ENCODE measurements at places on chromosomes 4 and X.
A peak's percentile ranks its signal among the peaks of the same experiment; 100 is the strongest.

GRCh38 chrX:72294497-72294896, 11.2 kb downstream of the CITED1 start:
- DNase-seq: no peak

GRCh38 chr4:59553721-59554091, 1646.4 kb upstream of the ADGRL3 start:
- DNase-seq: no peak

DNA sequence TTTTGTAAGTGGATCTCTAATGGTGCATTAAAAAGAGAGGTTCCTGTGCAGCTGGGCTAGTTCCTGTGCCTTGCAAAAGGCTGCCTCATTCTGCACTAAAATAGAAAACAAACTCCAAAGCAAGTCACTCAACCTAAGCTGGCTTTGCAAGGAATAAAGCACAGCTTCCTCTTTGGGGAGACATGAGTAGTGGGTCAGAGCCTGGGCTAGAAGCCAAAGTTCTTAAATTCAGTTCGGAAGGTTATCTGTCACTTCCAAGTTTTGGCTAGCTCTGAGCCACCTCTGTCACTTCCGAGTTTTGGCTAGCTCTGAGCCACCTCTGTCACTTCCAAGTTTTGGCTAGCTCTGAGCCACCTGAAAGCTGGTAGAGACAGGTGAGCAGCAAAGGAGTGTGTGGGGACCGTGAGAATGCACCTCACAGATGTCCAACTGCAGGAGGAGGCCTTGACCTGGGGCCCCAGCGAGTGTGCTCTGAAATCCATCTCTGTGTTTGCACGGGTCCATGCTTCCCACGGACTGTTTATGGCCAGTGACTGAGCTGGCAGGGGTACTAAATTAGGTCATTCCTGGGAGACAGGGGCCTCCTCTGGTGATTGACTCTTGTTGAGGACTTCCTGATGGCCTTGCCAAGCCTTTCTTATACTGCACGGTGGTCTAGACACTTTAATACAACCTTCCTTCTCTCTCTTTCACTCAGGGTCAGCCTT, 36.4 kb upstream of the MAMLD1 start:
- no peak for DNase-seq

GRCh38 chr4:115042496-115042895, 70.9 kb downstream of the NDST4 start:
- no peak for DNase-seq

DNA sequence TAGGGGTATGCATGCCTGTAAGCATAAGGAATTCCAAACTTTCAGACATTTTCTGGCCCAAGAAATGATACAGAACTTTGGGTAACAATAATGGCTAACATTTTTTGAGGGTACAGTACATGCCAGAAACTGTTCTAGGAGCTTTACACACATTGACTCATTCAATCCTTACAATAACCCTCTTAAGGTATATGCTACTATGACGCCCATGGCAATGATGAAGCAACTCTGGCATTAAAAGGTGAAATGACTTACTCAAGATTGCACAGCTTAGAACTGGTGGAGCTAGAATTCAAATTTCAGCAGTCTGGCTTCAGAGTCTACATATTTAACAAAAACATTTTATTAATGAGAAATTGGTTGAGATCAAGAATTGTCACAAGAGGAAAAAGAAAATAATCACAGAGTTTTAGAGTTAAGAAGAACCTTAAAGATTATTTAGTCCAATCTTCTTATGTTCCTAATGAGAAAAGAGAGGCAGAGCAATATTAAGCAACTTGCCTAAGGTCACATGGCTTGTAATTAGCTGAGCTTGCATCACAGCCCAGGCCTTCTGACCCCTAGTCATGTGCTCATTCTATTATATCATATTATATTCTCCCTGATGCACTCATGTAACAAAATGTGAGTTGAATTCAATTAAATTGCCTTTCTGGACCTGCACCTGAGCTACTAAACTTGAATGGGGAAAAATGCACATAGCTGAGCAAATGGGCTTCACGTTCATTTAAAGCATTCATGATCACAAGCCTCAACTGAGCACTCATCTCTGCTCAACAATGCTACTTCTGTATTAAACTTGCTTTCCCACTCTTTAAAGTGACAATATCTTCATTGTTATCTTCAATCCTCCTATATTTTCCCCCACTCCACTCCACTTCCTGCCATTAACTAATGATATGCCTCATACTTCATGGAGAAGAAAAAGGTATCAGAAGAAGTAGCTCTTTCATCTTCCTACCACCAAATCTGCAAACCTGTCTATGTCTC, 73.2 kb downstream of the ENOX2 start:
- DNase-seq: no peak

DNA sequence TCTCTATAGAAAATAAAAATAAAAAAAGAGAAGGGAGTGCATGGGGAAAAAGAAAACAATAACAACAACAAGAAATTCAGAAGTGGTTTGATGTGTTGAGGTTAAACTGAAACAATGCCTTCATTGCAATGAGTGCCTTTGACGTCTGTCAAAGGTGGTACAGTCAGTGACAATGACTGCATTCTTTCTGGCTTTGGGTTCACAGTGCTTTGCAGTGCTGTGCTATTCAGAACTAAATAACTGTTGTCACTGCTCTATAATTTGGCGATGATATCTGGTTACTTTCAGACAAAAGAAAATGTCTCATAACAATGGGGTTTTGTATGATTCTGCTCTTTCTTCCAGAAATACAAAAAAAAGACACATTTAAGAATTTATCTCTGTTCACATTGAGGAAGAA, 488.6 kb upstream of the MAGEB2 start:
- DNase-seq: no peak

GRCh38 chrX:23616361-23616760, 50.9 kb upstream of the PRDX4 start:
- no peak for DNase-seq

DNA sequence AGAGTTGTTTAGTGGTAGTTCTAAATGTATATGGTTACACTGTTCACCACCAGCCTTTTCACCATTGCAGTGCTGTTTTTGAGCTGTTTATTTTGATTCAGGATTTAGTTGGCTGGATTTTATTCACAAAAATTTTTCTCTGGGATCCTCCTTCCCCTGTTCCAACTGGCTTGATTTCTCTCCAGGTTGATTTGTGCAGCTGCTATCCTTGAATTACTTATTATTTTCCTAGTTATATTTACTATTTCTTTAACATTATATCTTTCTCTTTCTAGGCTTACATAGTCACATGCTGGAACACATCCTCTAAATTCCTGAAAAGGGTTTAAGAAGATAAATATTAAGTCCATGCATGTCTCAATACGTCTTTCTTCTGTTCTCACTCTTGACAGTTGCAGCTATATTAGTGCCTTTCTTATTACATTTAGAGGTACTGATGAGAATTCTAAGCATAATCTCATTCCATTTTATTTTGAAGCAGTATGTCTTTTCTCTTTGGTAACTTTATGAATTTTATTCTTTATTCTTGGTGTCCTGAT, 82.2 kb downstream of the SUPT20HL2 start:
- DNase-seq: no peak

DNA sequence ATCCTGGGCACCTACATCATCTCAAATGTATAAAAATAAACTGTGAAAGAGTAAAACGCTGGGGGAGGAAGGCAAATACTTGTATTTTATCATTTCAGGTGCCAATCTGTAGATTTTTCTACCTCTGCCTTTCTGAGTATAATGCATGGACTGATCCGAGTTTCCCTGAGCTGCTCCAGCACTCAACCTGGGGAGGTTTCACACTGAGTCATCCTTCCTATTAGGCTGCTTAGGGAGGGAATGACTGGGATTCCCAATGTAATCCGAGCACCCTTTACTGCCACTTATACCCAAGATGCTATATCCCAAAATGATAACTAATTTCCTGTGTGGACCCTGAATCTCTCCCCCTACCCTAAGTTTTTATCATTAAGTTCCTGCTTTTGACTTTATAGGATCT, 126.6 kb downstream of the HNRNPD start:
- no peak for DNase-seq

GRCh38 chr4:53686521-53686920, 95.2 kb upstream of the LNX1 start:
- DNase-seq: no peak

- no peak for DNase-seq
Measured at GRCh38 chrX:3806630-3807029, 93.2 kb upstream of the PRKX start.

DNA sequence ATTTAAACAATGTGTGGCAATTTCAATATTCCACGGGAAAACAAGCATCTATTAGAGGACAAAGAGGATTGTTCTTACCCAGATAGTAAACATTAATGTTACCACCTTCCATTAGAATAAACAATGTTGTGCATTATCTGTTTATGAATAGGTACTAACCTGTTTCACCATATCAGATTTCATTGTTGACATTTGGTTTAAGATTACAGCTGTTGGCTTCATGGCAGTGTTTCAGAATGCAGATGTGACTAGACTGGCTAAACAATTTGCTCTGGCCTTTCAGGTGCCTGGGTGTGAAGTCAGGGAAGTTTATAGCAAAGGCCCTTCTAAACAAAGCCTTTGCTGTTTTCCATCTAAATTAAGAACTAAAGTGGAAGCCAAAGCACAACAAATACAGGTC, 464.7 kb upstream of the FAM47C start:
- DNase-seq: no peak

- no peak for DNase-seq
Measured at GRCh38 chr4:52511825-52512224, 147.3 kb downstream of the USP46 start.

DNA sequence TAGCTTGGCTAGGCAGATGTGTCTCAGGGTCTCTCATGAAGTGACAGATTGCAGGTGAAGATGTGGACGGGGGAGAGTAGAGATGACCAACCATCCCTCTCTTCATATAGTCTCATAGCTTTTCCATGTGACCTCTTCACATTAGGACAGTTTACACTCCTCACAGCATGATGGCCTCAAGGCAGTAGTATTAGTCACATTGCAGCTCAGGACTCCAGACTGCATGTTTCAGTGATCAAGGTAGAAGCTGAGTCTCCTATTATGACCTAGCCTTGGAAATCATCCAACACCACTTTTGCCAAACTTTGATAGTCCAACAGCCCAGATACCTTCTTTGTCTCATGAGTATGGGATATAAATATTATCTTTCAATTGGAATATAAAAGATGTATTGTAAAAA, 147.7 kb downstream of the GASK1B start:
- DNase-seq: no peak

GRCh38 chr4:1597021-1597931, 86.8 kb downstream of the FAM53A start:
- no peak for DNase-seq

- no peak for DNase-seq
Measured at GRCh38 chrX:55484948-55485347, 4.7 kb downstream of the USP51 start.

- no peak for DNase-seq
Measured at GRCh38 chr4:78207951-78208350, 150.8 kb downstream of the FRAS1 start.

GRCh38 chr4:71709961-71710360, 73.9 kb downstream of the GC start:
- no peak for DNase-seq

DNA sequence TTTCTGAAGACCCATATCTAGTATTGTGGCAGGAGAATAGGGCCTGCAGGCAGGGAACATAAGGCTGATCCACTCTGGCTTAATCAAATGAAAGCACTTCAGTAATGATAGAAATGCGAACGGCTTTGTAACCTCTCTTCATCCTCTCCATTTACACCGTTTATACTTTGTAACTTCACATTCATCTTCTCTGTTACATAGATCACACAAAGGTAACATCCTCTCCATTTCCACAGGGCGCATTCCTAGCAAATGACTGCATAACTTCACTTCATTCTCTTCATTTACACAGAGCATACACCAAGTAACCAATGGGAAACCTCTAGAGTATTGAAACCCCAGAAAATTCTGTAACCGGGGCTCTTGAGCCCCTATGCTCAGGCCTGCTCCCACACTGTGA, 65.5 kb upstream of the SLC34A2 start:
- DNase-seq: no peak

DNA sequence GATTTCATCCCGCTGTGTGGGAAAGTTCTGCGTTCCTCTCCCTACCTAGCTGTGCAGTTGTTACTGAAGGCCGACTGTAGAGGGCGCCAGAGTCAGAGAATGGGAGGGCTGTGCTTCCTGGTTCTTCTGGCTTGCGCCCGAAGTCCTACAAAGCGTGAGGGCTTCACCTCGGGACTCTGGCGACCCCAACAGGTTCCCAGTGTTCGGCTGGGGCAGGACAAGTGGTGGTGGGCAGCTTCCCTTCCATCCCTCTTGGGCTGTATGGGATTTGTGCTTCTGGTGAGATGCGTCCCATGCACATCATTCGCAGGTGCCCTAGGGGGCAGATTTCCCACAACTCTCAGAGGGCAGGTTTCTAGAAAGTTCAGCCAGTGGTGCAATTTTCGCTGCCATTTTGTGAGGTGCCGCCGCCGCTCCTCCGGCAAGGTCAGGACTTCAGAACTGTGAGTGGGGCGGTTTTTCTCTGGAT, 27.3 kb downstream of the CT45A1 start:
- DNase-seq: peak; percentile 57

DNA sequence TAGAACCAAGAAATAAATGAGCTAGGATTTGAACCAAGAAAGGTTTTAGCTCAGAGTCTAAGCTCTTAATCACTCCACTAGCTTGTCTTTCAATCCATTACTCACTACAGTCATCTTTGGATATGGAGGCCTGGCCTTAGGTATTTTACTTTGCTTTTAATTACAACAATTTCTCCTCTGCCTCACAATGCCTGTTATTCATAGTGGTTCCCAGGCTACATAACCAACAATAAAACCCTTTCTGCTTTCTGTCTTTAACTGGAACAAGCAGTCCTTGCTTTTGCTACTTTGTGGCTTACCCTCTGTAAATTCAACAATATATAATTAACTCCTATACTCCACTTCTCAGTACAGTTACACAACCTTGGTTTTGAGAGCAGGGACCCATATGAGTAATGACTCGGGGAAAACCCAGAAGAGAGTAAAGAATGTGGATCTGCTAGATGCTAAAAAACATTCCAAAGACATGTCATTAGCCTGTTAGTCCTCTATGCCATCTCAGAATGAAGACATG, 94.7 kb upstream of the NAP1L5 start:
- DNase-seq: no peak

GRCh38 chrX:132226169-132226568, 6.9 kb upstream of the RAP2C start:
- DNase-seq: no peak

GRCh38 chr4:147785129-147785528, 53.2 kb downstream of the ARHGAP10 start:
- no peak for DNase-seq

DNA sequence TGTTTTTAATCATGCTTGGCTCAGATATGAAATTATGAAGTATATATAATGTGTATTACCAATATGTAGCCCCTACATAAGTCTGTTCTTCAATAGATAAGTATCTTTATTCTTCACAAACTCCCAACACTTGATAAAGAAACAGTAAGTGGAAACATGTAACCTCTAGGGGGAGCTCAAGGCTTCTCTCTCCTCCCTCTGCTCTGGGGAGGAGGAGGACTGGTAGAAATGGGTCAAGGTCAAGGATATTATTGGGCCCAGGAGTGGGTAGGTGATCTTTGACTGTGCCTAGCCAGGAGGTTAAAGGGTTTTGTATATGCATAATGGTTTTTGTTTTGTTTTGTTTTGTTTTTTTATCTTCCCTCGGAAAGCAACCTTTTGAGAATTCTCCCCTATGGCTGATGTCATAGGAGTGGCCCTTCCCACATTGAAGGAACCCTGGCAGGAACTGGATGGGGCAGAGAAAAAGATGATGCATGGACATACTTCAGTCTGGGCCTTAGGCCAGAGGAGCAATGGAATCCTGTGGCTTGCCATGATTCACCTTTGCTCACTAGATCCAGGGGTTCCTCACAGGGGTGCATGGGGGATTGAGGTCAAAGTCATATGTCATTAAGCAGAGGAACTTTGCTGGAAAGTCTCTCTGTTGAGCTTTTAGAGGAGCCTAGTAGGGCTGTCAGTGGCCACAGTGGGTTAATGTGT, 460.3 kb downstream of the MID1IP1 start:
- DNase-seq: peak; percentile 26

Data from activated CD8-positive, alpha-beta T cell treated with anti-CD3 and anti-CD28 coated beads, Interleukin-2, amount 10 ng/mL, durations not matched to agents 7 days and 5 days (primary cell).